T-helper 1 cell (primary cell): ENCODE measurements at places on chromosomes 2 and 18.

- DNase-seq, result no peak
Measured at GRCh38 chr2:186544255-186544675, 45.6 kb upstream of the ITGAV start.

DNA sequence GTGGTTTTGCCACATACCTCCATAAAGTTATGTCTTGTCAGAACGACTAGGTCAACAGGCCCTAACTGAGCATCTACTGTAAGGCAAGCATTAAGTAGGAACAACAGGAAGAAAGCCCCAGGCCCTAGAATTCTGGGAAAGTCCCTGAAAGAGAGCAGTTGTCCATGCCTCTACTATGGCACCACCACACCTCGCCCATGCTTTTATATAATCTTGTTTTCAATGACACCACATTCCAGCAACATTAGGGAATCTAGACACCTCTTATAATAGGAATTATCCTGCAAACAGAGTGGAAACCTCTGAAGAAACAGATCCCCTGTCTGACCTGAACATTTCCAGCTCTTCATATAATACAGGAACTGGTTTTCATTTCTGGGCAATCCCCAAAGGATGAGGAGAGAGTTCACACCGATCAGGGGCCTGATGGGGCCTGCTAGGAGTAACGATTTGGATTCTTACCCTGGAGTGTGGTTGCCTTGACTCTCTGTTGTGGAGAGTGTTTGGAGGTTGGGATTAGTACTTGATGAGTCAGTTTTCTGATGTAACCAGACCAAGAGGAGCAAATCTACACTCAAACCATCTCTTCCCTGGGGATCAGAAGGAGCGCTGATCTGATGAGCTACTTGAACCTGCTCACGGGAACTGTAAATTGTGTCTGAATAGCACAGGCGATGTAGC is 31.9 kb upstream of the CEP68 start:
- DNase-seq, result no peak

- DNase-seq, result no peak
Measured at GRCh38 chr2:138994502-138994901, 214.3 kb upstream of the NXPH2 start.

- DNase-seq, result no peak
Measured at GRCh38 chr2:187324631-187325030, 123.4 kb downstream of the CALCRL start.

DNA sequence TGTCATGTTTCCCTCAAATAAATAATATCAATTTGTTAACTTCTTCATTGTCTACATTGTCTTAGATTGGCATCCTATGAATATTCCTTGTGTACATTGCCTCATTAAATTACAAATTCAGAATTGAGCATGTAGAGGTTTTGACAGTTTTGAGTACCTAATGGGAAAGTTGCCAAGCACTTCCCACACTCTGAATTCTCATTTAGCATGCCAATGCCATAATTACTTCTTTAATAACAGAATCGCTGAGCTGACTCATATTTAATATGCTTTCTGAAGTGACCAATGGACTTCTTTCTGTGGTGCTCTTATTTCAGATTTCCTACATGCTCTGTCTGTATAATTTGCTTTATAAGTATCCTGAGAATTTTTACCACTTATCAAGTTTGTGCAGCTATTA is 114.4 kb upstream of the NOL4 start:
- no peak for DNase-seq

DNA sequence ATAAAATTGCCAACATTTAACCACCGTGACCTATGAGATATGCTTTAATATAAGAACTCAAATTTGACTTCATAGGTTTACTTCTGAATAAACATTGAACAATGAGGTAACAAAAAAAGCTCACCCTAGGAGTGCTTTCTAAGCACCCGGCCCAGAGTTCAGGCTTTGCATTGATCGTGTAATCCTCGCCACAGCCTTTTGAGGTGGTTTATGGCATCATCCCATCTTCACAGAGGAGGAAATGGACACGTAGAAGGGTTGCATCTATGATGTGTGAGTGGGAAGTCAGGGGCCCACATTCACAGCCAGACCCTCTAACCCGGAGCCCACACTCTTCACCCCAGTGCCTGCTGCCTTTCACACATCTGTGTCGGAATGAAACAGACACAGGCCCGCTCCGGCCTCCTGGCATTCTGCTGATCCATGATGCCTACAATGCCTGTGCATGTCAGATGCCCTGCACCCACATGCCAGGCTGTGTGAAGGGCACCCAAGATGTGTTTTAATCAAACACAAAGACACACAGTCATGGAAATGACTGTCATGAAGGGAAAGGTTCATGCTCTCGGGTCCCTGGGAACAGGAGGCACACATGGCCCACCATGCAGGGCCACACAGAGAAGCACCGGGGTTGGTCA is 48.6 kb upstream of the RPL31 start:
- DNase-seq, result no peak

GRCh38 chr18:36403896-36404820 is 106.6 kb downstream of the FHOD3 start:
- DNase-seq, result no peak

GRCh38 chr18:9894454-9895068 is 8.8 kb downstream of the TXNDC2 start:
- no peak for DNase-seq

- DNase-seq, result no peak
Measured at GRCh38 chr2:33264766-33265165, 211.7 kb upstream of the RASGRP3 start.

DNA sequence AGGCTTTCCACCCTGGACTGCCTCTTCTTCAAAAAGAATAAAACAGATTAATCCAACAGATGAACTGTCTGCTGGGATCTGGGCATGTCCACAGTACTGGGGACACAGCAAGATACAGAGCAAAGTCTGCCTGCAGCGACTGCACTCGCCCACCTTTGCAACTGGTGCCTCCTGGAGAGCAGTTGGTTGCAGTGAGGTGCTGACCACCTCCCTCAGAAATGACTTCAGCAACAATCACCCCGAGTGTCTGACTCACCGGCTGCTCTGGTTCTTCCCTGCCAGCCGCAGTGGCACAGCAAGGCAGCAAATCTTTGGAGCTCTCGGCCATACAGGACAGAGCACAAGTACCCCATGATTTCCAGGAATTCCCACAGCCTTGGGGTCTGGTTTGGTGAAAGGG is 179.7 kb downstream of the ANAPC1 start:
- no peak for DNase-seq

DNA sequence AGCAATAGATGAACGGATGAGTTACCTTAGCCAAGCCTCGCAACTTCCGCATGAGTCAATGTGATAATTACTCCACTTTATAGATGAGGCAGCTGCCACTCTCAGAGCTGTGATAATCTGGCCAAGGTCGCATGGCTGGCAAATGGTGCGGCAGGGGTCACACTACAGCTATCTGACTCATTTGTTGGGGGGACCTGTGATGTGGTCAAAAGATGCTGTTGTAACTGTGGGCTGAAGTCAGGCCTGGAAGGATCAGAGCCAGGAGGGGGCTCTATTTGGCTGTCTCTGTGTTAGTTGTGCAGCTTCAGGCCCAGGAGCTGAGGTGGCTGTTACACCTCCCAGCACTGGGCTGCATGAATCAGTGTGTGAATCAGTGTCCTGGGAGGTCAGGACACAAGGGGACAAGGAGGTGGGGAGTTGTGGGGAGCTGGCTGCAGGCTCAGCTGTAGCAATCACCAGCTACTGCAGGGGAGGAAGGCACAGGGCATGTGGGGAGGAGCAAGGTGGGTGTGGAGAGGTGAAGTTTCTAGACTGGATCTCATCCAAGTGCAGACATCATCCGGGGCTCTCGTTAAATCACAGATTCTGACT is 33.1 kb downstream of the NGEF start:
- DNase-seq, result no peak

GRCh38 chr2:64204703-64205102 is 60.5 kb upstream of the PELI1 start:
- no peak for DNase-seq

DNA sequence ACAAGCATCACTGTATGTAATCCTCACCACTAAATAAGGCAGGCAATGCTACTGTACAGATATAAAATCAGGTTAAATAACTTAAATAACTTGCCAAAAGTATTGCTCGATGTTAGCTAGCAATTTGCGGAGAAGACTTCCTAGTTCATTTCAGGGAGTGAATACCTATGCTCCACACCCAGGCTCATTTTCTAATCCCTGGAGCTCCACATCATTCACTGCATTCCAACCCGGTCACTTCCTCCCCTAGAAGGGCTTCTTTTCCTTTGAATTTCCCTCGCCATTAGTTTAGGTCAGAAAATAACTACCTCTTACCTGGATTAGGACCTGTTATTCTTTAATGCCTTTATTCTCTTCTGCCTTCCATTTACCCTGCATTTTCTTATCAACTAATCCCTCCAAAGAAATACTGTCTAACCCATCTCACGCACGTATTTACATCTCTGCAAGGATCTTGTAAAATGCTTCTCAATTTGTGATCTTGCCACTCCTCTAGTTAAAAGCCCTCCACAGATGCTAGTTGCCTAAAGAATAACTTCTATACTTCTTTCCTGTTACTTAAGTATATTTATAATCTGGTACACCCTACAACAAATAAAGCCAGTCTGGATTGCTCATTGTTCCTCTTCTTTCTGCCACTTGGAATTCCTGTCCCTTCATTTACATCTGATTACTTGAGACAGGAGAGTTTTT is 599.8 kb downstream of the NRXN1 start:
- DNase-seq, result no peak

DNA sequence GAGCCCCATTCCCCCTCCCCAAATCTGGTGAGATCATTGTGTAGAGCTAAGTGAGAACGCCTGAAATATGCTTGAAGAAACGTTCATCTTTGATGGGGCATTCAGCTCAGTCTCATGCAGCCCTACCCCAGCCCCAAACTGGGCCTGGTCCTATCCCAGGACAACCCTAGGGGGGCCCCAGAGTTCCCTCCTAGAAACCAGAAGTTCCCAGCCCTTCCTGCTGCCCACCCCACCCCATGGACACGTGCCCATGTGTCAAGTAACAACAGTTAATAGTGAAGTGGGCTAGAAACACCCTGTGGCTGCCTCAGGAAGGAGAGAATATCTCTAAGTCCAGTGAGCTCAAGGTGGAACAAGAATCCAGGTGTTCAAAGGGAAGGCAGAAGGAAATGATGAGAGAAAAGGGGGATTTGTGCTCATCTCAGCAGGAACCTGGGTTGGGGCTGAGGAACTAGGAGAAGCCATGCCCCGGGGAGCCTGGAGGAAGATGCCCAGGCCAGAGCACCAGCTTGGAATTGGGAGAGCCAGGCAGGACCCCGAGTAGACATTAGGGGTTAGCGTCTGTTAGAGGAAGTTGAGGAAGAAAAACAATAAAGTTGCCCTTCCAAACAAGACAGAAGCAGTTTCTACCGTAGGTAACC is 20.1 kb upstream of the SLC20A1 start:
- no peak for DNase-seq

GRCh38 chr2:174797781-174798276 is 33.6 kb upstream of the CHRNA1 start:
- DNase-seq, result no peak

- peak; percentile 67 for DNase-seq
Measured at GRCh38 chr2:86035883-86036668, 69.6 kb downstream of the POLR1A start.

- no peak for DNase-seq
Measured at GRCh38 chr2:170462433-170463205, 252.5 kb upstream of the SP5 start.

DNA sequence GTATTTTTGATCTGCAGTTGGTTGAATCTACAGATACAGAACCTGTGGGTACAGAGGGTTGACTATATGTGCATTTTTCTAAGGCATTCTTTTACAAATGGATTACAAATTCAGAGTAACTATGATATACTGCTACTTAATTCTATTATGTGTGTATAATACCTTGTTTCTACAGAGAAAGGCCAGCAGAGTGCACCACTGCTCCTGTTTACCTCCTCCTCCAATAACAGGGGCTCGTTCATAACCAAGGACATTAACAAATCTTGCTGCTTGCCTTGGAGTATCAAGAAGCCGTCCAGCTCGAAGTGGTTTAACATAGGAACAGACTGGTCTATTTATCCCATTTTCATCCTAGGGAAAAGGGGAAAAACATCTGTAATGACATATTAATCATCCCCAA is 16.4 kb downstream of the CEP76 start:
- no peak for DNase-seq

DNA sequence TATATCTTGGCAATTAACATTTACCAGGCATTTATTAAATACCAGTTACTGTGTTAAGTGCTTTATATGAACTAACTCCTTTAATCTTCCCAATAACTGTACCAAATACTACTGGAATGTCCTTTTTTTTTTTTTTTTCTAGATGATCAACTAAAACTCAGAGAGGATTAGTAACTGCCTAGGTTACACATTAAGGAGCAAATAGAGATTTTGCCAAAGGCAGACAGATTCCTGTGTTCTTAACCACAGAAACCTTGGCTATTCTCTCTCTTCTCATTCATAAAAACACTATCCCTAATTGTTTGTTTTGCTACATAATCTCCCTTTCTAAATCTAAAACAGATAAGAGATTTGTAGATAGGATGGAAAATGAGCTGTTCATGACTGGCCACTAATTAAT is 13.3 kb downstream of the DHX57 start:
- no peak for DNase-seq

DNA sequence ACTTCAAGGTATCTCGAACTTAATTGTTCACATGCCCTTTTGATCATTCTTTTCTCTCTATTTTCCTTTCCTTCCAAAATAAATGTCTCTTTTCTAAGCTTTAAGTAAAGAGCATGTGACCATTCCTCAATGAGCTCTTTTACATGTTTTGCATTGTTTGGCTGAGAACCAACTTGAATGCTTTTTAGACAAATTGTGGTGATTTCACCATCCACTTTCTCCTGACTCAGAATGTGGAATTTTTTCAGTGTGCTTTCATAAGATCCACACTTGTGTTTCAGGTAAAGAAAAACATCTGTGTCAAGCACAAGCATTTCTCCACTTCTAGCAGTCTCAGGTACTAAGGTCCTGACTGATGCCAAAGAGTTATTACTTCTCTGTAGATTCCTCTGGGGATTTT is 10.7 kb downstream of the RBM43 start:
- no peak for DNase-seq

DNA sequence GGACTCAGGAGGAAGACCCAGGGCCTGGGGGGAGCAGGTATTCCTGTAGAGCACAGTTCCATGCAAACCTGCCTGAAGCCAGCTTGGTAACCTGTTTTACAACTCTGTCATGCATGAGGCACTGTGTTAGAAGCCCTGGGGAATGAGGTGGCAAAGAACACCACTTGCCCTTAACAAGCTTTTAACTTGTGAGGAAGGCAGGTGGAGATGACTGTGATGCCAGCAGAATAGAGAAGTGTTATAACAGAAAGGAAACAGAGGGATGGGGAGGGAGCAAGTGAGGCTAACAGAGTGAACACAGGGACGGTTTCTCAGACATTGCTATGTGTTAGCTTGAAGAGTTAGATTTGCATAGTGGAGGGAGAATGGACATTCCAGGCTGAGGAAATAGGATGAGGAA is 11.5 kb upstream of the IL1A start:
- DNase-seq, result no peak

GRCh38 chr2:157929871-157930667 is 53.9 kb upstream of the ACVR1 start:
- no peak for DNase-seq

DNA sequence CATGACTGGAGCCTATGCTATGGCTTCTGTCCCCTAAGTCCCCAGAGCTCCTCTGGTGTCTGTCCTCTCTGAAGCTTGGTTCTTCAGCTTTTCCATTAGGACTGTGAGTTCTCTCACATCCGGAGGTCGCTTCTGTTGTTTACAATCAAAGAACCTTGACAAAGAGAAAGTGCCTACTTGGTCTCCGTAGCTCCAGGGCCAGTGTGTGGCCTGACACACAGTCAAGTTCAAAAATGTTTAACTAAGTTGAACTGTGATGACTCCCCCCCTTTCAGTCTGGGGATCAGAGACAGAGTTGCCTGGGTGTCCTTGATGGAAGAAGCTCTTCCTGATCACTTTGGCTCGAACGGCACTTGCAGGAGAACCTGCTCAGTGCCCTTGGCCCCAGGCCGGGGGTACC is 26.3 kb upstream of the YWHAQ start:
- DNase-seq, result no peak
